Activated T-cell treated with anti-CD3 and anti-CD28 coated beads, Interleukin-2, amount 50 U/mL, for 24 hours (primary cell): ENCODE measurements at places on chromosomes 6 and 20.

- no peak overlapping the region for H3K4me3 ChIP-seq
- no peak overlapping the region for H3K27ac ChIP-seq
- H3K36me3 ChIP-seq: no peaks in the 10 kb centered on the region
- H3K27me3 ChIP-seq: peaks cover 8% of the 10 kb centered on the region
- H3K4me1 ChIP-seq: no peaks in the 10 kb centered on the region
Observed at GRCh38 chr6:145075425-145075824, 659.9 kb downstream of the EPM2A start.

DNA sequence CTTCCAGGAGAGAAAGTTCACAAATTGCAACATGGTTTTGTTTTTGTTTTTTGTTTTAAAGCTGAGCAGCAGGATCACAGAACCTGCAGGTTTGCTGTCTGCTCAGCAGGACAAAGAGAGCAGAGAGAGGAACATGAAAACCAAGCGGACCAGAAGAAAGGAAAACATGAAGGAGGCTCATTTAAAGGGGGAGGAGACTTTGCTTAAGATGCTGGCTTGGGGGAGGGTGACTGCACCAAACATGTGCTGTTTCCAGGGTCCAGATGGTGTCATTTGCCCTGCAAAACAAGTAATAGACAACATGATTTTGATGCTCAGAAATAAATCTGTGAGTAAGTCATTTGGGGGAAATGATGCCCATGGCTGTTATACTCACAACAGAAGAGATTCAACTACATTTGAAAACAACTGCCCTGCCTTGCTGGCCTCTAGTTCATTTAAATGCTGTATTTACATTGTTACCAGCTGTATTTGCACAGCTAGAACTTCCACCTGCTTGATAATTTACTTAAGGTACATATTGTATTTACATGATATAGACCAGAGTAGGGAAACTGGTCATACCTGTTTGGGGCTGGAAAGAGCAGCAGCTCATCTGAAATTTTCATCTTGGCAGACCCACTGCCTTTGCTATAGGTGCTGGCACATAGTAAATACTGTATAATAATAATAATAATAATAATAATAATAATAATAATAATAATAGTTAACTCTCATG, 32.2 kb upstream of the CHD6 start:
- H3K27me3 ChIP-seq: peaks cover 12% of the 10 kb centered on the region
- no peak overlapping the region for H3K27ac ChIP-seq
- no peaks in the 10 kb centered on the region for H3K4me1 ChIP-seq
- no peak for DNase-seq

DNA sequence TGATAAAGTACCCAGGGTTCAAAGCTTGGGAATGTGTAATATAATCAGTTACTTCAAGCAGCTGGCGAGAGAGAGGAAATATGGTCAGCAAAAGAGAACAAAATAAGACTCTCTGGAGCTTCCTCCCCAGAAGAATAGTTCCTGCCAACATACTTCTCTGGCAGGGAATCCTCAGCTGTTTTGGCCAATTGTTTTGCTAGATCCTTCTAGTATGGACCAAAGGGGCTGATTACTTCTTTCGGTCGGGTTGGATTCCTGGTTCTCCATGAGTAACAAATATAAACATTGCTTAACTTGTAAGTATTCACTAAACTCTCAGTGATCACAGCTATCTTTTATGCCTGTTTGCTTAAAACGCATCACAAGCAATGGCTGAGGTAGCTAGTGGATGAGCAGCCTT, 31.4 kb upstream of the FBXO9 start:
- no peak overlapping the region for H3K4me3 ChIP-seq
- H3K27me3 ChIP-seq: no peaks in the 10 kb centered on the region
- H3K27ac ChIP-seq: no peak overlapping the region
- no peak for DNase-seq
- peaks cover 8% of the 10 kb centered on the region for H3K4me1 ChIP-seq
- peaks cover 53% of the 10 kb centered on the region for H3K36me3 ChIP-seq

DNA sequence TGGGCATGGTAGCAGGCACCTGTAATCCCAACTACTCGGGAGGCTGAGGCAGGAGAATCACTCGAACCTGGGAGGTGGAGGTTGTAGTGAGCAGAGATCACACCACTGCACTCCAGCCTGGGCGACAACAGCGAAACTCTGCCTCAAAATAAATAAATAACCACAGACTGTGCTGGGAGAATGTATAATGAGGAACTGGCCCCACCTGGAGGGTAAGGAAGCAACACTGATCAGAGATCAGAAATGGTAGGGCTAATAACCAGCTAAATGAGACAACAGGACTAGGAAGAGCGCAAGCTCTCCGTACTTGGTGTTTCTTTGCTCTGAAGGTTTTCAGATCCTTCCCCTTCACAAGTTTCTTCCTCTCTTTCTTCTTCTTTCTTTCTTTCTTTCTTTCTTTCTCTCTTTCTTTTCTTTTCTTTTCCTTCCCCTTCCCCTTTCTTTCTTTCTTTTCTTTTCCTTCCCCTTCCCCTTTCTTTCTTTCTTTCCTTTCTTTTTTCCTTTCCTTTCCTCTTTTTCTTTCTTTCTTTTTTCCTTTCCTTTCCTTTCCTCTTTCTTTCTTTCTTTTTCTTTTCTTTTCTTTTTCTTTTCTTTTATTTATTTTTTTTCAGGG, 14.6 kb downstream of the CCM2L start:
- H3K4me1 ChIP-seq: peaks cover 7% of the 10 kb centered on the region
- DNase-seq: no peak
- no peaks in the 10 kb centered on the region for H3K36me3 ChIP-seq
- peaks cover 60% of the 10 kb centered on the region for H3K27me3 ChIP-seq
- no peak overlapping the region for H3K27ac ChIP-seq

DNA sequence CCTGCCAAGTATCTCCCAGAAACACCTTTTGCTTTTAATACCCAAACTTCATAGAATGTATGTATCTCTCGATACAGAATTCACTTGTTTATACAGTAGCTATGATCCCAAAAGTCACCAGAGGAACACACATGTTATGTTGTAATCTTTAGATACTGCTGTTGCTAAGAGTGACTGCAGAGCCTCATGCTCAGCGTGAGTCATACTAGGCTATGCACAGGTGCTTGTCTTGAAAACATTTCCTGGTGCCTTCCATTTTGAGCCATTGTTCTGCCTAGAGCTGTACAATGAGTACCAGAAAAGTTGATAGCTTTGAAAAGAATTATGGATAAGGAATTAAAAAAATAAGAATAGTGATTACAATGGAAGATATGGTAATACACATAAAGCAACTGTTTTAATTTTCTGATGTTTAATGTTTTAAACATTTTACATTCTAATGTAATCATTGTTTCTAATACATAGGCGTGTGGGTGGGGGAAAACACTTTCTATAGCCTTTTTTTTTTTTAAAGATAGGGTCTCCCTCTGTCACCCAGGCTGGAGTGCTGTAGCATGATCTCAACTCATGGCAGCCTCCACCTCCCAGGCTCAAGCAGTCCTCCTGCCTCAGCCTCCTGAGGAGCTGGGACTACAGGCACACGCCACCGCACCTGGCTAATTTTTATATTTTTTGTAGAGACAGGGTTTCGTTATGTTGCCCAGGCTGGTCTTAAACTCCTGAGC, 79.4 kb downstream of the CD24 start:
- H3K27ac ChIP-seq: no peak overlapping the region
- no peaks in the 10 kb centered on the region for H3K4me1 ChIP-seq
- no peak overlapping the region for H3K4me3 ChIP-seq
- DNase-seq: no peak
- H3K36me3 ChIP-seq: no peaks in the 10 kb centered on the region

DNA sequence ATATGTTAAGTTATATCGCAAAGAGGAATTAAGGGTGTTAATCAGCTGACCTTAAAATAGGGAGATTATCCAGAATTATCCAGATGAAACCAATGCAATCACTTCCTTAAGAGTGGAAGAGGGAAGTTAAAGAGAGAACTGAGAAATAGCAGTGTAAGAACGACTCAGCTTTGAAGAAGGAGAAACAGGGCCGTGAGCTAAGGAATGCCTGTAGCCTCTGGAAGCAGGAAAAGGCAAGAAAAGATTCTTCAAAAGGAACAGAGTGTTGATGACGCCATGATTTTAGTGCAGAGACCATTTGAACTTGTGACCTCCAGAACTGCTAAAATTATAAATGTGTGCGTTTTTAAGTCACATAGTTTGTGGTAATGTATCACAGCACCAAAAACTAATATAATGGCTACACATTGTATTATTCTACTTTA, 32.7 kb downstream of the ILRUN start:
- no peak overlapping the region for H3K4me3 ChIP-seq
- DNase-seq: no peak
- H3K36me3 ChIP-seq: peaks cover 17% of the 10 kb centered on the region
- H3K27ac ChIP-seq: peak overlapping the region; percentile 90
- H3K27me3 ChIP-seq: no peaks in the 10 kb centered on the region
